ENCODE measurements at places on chromosomes 7 and 10.

- no peaks in the 10 kb centered on the region for H3K4me1 ChIP-seq
- H3K36me3 ChIP-seq = no peaks in the 10 kb centered on the region
- peak overlapping the region; percentile 19 for H3K27ac ChIP-seq
- DNase-seq = no peak
- peaks cover 29% of the 10 kb centered on the region for H3K27me3 ChIP-seq
Observed at GRCh38 chr10:114337510-114338462, 66.5 kb downstream of the AFAP1L2 start.

DNA sequence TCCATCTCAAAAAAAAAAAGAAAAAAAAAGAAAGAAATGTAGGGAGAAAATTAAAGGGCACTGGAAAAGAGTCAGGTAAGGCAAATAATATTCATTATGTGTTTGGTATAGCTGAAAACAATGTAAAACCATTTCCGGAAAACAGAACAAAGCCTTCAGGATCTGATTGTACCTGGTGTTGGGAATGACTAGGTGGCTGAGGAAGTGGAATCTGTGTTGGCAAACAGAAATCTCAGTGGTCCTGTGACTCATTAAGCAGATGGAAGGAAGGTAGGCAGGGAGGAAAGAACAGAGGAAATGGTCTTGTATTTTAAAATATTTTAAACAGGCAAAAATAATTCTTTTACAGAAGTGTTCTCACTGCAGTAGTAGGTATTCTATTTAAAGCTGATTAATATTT, 55.7 kb upstream of the GATA3 start:
- no peaks in the 10 kb centered on the region for H3K27me3 ChIP-seq
- DNase-seq = no peak
- H3K27ac ChIP-seq = peak overlapping the region; percentile 44
- no peak overlapping the region for H3K4me3 ChIP-seq

DNA sequence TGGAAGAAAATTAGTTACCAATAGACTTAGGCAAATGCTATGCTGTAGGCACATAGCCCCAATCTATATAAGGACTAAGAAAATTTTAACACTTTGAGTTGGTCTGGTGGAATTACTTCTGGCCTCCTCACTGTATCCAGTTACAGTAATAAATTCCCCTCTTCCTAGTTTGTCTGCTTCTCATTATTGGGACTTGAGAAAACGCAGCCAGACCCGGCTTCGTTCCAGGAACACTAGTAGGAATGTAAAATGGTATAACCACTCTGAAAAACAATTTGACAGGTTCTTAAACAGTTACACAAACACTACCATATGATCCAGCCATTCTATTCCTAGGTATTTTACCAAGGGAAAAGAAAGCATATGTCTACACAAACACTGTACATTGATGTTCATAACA, 150.2 kb downstream of the VPS50 start:
- no peaks in the 10 kb centered on the region for H3K36me3 ChIP-seq
- no peak overlapping the region for H3K4me3 ChIP-seq
- H3K27ac ChIP-seq = no peak overlapping the region

- H3K4me1 ChIP-seq = peaks cover 34% of the 10 kb centered on the region
- no peak for DNase-seq
- H3K27ac ChIP-seq = peak overlapping the region; percentile 92
- H3K36me3 ChIP-seq = no peaks in the 10 kb centered on the region
- H3K27me3 ChIP-seq = no peaks in the 10 kb centered on the region
- H3K4me3 ChIP-seq = peak overlapping the region; percentile 90
Observed at GRCh38 chr10:3666525-3667302, 118.3 kb downstream of the KLF6 start.

DNA sequence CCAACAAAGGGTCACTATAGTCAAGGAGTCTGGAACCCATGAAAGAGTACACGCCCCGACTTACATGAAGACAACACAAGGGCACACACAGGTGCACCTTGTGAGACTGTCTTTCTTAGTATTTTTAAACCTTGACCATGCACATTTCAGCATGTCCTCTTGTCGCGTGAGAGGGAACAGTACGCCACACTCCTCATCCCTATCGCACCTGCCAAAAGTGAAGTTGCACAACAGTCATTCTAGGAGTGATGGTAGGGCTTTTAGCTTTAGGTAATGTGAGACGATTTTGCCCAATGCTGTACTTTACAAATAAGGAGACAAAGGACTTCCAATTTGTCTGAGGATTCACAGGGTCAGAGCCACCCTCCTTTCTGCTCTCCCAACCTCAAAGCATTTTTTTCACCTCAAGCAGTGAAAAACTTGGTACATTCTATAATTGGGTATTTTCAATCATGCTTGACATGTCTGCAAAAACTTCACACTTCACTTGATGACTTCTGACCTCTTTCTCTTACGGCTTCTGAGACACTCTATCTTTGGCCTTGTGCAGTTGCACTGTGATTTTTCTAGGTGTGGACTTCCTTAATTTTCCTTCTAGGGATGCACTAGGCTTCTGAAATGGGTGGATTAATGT, 173.9 kb upstream of the GRB10 start:
- peaks cover 27% of the 10 kb centered on the region for H3K27me3 ChIP-seq
- no peak overlapping the region for H3K27ac ChIP-seq
- H3K4me3 ChIP-seq = no peak overlapping the region
- no peaks in the 10 kb centered on the region for H3K36me3 ChIP-seq
- no peak for DNase-seq

- peaks cover 3% of the 10 kb centered on the region for H3K4me1 ChIP-seq
- no peak overlapping the region for H3K27ac ChIP-seq
- no peak for DNase-seq
- peaks cover 2% of the 10 kb centered on the region for H3K36me3 ChIP-seq
Observed at GRCh38 chr10:26997610-26998009, 102.7 kb downstream of the ANKRD26 start.

- no peak for DNase-seq
- no peak overlapping the region for H3K27ac ChIP-seq
- peaks cover 7% of the 10 kb centered on the region for H3K4me1 ChIP-seq
- no peaks in the 10 kb centered on the region for H3K27me3 ChIP-seq
Observed at GRCh38 chr7:26091933-26092332, 60.1 kb upstream of the NFE2L3 start.

DNA sequence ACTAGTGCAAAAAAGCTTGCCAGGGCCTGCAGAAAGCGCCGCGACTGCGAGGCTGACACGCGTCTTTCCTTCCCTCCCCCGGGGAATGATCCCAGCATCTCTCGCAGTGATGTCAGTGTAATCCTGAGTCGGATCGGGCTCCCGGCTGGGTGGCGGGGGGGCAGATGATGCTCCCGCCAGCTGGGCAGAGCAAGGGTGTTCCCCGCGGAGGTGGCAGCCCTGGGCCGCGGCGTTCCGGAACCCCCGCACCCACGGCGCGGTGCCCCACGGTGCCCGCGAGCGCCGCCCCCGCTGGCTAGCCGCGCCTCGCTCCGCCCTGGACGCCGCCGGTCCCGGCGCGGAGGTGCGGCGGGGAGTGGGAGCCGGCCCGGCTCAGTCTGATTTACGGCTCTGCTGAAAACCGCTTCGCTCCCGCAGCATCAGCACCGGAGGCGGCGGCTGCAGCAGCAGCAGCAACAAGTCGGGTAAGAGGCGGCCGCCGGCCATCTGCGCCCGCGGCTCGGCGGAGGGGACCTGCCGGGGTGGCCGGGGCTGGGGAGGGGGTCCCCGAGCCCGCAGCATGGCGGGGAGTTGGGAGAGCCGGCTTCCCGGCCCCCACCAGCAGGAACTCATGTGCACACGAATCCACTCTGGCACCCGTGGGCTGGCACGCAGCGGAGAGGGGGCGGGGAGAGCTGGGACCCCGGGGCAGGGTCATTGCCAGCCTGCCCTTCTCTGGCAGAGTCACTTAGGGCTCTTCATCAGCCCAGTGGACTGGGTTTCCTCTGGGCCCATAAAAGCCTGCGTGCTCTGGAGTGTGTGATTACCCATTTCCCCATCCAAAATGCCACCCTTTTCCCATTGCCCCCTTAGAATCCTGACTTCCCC, at the start of gene ZNF365:
Gene ZNF365, plus strand, starts transcription at position 375 of the 867 bp plus-strand sequence. CDS start 1,825 bp downstream, outside the sequence.
- peaks cover 10% of the 10 kb centered on the region for H3K27me3 ChIP-seq
- peaks cover 16% of the 10 kb centered on the region for H3K4me1 ChIP-seq
- peak within 1 kb of the TSS; percentile 90 for H3K4me3 ChIP-seq
- peak; percentile 55 for DNase-seq
- peaks cover 2% of the 10 kb centered on the region for H3K36me3 ChIP-seq

DNA sequence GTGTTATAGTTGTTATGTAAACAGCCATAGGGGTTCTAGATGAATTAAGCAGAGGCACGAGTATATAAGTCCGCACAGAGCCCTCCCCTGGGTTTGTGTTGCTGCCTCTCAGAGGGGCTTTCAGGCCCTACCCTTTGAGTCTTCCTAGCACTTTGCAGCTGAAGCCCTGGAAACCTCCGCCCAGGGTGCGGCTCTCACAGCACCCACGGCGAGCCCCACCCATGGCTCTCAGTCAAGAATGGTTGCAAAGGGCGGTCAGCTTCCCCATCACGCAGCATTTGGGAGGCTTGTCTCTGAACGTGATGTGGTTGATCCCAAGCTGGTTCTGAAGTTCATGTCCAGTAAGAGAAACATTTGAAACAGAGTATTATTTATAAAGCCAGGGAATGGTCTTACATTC, 18.8 kb upstream of the INSIG1 start:
- no peak overlapping the region for H3K27ac ChIP-seq
- peaks cover 60% of the 10 kb centered on the region for H3K27me3 ChIP-seq
- H3K36me3 ChIP-seq = peaks cover 2% of the 10 kb centered on the region
- DNase-seq = no peak
- peaks cover 10% of the 10 kb centered on the region for H3K4me1 ChIP-seq

DNA sequence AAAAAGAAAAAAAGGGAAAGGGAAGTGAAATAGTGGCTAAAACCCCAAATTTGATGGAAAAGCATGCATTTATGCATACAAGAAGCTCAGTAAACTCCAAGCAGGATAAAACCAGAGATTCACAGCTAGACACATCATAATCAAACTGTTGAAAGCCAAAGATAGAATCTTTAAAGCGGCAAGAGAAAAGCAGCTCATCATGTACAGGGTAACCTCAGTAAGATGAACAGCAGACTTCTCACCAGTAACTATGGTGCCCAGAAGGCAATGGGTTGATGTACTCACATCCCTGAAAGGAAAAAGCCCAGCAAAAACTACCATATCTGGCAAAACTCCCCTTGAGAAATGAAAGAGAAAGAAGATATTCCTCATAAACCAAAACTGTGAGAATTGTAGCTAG, 60.4 kb downstream of the TPST1 start:
- no peak overlapping the region for H3K27ac ChIP-seq
- DNase-seq = no peak
- no peak overlapping the region for H3K4me3 ChIP-seq
- H3K27me3 ChIP-seq = peaks cover 18% of the 10 kb centered on the region
- H3K4me1 ChIP-seq = no peaks in the 10 kb centered on the region

GRCh38 chr7:90459888-90460287, 9.6 kb upstream of the PTTG1IP2 start:
- no peak overlapping the region for H3K27ac ChIP-seq
- no peak overlapping the region for H3K4me3 ChIP-seq
- H3K4me1 ChIP-seq = peaks cover 16% of the 10 kb centered on the region
- DNase-seq = no peak
- H3K36me3 ChIP-seq = peaks cover 8% of the 10 kb centered on the region

DNA sequence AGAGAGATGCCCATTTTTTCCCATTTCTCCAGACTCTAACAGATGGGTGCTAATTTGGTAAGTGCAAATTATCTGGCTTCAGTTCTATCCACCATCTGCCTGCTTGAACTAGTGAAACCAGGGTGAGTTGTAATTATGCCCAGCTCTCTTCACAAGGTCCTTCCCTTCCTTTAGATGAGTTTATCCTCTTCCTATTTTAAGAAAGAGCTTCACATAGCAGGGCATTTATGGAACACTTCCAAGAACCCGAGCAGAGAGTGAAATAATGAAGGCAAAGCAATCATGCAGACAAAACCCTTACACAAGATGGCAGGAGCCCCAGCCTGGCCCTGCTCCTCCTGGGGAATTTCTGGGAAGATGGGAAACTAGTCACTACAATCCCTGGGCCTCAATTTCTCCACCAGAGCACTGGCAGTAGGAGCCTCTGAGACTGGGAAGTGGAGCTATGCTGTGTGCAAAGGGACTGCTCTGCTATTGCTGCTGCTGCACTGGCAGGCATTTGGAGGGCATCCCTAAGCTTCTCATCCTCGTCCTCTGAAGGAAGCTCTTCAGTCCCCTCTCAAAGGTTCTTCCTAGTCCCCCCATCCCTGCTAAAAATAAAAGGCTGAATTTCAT, 33.7 kb upstream of the PLXNA4 start:
- peaks cover 19% of the 10 kb centered on the region for H3K27me3 ChIP-seq
- no peak for DNase-seq
- peaks cover 8% of the 10 kb centered on the region for H3K4me1 ChIP-seq
- H3K27ac ChIP-seq = no peak overlapping the region

DNA sequence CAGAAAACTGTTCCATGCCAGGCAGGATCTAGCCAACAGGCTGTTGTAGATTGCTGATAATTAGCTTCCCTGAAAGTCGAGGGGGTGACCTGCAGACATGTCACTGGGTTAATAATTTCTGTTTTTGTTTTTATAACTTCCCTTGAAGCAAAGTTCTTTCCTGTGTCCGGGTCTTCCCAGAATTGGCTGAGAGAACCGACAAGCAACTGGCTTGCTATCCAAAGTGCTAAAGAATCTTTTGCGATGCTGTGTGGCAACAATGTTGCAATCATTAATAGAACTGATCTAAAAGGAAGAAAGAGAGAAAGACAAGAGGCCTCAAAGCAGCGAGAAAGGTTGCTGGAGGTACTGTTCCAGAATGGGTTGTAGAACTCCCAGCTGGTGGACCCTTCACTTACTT, 132.1 kb upstream of the DPP6 start:
- H3K27ac ChIP-seq = no peak overlapping the region
- no peaks in the 10 kb centered on the region for H3K4me1 ChIP-seq
- H3K27me3 ChIP-seq = no peaks in the 10 kb centered on the region
- no peaks in the 10 kb centered on the region for H3K36me3 ChIP-seq
- no peak for DNase-seq

DNA sequence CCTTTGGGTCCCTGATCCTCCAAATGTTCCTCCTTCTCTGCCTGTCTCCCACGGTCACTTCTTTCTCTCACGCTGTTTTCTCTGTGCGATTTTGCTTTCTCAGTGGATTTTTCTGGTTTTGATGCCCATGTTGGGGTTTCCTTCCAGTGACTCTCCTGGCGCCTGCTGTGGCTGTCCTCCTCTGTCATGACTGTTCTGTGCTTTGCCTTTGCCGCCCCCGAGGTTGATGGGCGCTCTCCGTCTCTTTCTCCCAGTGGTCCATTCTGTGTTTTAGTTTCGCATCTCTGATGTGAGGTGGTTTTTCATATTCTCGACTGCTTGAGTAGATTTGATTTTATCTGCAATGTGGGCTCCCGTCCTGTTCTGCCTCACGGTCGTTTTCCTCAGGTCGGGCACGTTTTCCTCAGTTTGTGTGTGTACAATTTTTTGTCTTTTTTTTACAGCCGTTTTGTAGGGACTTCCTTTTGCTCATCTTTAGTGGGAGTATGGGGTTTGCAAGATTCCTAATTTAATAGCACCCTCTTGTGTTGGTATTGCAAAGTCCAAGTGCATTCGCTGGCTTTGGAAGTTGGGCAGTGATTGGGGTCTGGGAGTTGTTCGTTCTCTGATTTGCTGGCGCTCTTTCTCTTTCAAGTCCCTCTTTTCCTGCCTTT, 100.0 kb downstream of the INPP5A start:
- H3K27me3 ChIP-seq = no peaks in the 10 kb centered on the region
- peak overlapping the region; percentile 47 for H3K27ac ChIP-seq
- H3K4me3 ChIP-seq = peak overlapping the region; percentile 84
- DNase-seq = no peak
